ENCODE measurements at places on chromosomes 7 and 10.
A peak's percentile ranks its signal among the peaks of the same experiment; 100 is the strongest.

GRCh38 chr7:131564640-131565039, 8.2 kb upstream of the PODXL start:
- no peak for DNase-seq

DNA sequence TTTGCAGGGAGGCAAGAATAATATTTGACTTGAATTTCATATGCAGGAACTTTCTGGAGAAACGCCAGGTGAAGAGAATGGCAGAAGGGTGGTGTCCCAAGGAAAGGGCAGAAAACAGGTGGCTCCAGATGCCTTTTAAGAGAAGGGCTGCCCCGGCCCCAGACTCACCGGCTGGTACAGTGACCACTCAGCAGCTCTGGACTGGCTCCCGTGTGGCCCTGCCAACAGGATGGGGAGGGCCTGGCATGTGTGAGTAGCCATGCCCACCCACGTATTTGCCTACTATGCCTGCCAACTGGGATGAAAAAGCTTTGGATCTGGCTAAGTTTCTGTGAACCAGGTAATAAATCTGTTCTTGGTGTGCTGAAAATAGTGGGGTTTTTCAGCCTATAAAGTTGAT, 159.5 kb downstream of the PRKAG2 start:
- DNase-seq, result no peak

GRCh38 chr10:25465582-25466372, 291.0 kb downstream of the GPR158 start:
- DNase-seq, result no peak

DNA sequence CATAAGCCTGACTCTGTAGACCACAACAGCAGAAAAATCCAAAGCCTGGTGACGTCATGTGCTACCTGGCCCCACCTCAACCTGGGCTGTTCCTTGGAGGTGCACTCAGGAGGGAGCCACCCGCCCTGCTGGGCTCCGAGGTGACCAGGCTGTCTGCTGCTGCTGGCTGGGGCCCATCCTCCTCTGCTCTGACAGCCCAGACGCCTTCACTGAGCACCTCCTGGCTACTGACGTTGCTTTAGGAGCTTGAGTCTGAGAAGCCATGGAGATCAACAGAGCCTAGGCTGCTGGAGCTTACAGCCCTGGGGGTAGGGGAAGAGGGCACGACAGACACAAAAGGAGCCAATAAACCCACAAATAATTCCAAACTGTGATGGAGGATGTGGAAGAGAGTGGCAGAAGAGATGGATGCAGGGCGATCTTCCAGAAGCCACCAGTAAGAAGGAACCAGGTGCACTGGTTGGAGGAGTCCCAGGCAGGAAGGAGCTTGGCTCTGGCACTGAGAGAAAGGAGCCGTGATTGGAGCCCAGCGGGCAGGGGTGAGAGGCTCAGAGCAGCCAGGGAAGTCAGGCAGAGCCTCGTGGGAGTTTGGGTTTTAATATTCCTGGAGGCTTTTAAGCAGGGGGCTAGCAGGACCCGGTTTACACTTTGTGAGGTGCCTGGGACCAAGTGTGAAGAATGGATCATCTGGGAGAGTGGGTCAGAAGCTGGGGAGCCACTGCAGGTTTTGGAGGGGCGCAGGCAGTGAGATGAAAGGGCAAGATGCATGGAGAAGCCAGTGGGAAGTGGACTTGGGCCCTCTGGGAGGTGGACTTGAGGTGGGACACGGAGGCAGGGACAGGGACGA, 1.7 kb upstream of the PTPRE start:
- no peak for DNase-seq

- DNase-seq, result no peak
These were observed 29.4 kb upstream of the CCNJ start for GRCh38 chr10:96013956-96014355.

GRCh38 chr10:18620856-18621255, 30.5 kb downstream of the NSUN6 start:
- peak; percentile 7 for DNase-seq

GRCh38 chr10:6400331-6400730, 179.7 kb downstream of the PRKCQ start:
- no peak for DNase-seq

DNA sequence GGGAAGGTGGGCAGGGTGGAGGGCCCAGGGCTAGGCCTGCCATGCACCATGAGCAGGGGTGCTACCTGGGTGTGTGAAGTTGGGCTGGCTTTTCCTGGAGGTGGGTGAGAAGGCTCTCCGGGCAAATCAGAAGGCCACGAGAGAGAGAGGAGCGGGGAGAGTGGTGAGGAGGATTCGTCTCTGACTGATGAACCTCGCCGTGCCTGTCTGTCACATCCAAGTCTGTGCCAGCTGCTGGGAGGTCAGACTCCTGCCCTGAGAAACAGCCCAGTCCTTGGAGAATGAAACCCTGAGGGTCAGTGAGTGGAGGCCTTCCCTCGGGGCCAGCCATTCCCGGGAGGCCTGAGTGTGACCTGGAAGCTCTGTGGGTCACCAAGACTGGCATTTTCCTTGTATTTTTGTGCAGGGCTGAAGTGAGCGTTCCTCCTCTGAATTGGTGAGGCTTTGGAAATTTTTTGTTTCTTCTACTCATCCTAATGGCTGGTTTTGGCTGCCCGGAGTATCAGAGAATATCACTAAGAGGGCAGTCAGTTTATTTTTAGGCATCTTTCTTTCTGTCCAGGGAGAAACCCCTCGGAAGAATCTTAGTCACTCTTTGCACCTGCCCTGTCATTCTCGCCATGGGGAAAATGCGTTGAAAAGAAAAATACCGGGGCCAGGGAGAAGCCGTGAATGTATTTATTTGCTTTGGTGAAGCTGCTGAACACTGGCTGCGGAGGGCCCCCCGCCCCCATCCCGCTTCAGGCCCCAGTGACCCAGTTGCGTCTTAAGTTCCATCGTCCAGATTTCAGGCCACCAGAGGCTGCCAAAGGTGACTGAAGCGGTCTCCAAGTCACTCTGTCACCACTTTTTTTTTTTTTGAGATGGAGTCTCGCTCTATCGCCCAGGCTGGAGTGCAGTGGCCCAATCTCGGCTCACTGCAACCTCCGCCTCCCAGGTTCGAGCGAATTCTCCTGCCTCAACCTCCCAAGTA, 6.5 kb upstream of the AP5Z1 start:
- no peak for DNase-seq

DNA sequence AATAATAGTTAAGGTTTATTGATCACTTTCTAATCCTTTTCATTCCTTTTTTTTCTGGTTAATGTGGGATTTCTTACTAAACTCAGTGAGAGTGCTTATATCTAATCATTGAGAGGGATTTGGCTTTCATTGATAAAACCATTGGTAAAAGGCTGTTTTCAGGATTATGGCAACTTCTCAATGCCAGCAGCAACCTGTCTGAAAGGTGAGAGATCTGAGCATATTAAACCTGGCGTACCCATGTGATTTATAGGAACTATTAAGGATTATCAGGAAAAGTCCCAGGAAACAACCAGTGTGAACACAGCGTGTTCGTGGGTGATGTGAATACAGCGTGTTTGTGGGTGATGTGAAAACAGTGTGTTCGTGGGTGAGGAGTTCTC, 65.9 kb downstream of the PDIA4 start:
- DNase-seq, result no peak

GRCh38 chr10:1559311-1559710, 178.0 kb downstream of the ADARB2 start:
- no peak for DNase-seq

DNA sequence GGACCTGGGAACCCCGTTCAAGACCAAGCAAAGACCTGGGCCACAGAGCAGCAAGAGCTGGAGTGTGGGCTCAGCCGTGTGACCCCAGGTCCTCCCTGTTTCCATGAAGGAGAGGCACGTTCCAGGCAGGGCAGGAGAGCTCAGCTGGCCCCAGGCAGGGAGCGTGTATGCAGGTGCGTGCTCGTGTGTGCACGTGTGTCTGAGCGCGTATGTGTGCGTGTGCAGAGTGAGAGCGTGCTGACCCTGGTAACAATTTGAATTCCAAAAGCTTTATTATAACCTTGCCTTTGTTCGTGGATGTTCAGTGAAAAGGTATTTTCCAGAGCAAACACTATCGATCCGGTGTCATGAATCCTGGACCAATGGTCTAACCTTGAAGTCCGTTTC, 54.6 kb downstream of the FOXL3 start:
- DNase-seq, result no peak

DNA sequence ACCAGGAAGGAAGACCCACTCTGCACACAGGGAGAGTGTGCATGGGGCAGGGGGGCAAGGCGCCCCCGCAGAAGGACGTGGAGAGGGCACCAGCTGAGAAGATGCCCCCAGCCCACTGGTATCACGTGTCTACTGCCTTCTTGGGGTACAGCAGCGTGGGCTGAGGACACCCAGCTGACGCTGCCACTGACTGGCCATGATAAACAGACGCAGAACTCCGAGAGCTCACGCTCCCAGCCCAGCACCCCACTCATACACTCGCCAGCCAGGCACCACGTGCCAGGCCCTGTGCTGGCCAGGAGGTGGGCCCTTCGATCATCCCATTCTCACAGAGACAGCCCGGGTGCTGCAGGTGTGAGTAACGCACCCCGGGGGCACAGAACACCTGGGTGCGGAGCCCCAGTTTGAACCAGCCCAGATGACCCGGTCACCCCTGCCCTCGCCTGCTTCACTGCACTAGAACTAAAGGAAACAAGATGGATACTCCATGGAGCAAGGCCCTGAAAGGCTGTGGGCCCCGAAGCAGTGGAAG, 199.8 kb downstream of the MAD1L1 start:
- no peak for DNase-seq
